ENCODE measurements at places on chromosomes 3 and 15.

DNA sequence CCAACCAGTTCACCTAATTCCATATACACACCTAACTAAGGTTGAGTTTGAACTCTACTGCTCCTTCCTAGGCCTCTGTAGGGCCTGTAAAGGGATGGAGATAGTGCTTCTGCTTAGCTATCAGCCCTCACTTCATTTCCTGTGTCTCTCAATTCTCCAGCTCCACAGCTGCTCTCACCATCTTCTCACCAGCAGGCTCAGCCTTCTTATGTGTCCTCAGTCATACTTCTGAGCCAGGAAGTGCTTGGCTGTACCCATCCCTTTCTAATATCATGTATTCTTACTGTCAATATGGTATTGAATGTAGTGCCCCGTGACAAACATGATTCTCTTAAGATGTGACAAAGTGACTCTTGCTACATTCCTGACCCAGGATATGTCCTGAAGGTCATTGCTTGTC lies 116.9 kb downstream of the SLC9A9 start:
- no peak for DNase-seq

DNA sequence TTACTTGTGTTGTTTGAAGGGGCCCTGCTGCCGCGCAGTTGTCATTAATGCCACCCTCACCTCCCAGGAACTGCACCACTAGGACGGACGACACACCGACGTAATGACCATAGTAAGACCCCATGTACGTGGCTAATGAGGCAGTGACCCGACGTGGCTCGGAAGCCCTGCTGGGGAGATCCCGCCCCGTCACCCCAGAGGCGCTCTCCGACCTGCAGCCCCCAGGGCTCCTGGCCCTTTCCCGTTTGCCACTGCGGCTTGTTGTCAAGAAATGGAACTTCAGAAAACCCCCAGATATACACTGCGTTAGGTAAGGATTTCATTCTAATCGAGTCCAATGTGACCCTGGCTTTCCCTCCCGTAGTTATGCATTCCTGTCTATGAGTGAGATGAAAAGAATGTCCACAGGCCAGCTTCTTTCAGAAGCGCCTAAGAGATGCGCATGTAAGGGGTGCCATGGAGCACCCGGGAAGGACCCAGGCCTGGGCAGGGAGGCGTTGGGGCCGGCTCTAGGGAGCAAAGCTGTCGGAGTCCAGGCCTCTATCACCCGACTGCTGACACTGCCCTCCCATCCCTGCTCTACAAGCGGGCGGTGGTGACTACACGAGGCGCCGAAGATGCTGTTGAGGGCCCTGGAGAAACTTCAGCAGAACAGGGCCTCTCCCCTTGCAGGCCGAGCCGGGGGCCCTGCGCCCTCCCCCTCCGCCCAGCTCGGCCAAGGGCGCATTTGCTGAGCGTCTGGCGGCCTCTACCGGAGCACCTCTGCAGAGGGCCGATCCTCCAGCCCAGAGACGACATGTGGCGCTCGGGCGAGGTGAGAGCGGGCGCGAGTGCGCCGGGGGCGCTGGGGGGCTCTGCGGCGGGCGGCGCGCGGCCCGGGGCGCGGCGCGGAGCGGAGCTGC lies at the start of gene GABRA5:
Gene GABRA5, plus strand, starts transcription at position 765 of the 902 bp plus-strand sequence. CDS start 2,187 bp downstream, outside the sequence.
- DNase-seq: no peak

DNA sequence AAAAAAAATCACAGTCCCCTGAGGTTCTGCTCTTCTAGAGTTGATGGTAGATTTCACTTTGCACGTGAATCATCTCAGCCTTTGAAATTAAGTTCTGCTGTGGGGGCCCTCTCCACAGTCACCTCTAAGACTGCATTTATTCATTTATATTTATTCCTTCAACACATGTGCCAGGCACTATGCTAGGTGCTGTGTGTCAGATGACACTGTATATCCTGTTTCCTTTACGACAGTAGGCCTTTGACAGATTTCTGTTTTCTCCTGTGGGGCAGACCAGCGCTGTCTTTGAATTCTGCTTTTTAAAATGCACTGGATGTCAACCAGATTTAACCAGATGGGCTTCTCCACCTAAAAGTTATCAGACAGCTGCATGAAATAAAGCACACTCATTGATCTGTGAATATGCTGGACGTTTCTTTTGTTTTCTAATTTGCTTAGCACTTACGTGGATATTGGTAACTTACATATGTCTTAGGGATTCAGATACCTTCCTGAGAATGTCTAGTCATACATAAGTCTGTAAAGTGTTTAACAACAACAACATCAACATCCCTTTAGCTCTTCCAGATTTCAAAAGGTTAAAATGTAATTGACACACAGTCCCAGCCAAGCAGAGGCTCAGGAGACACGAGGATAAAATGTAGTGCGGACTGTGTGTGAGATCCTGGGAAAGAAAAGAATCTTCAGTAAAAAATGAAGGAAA lies 525.5 kb upstream of the MCTP2 start:
- DNase-seq: no peak

DNA sequence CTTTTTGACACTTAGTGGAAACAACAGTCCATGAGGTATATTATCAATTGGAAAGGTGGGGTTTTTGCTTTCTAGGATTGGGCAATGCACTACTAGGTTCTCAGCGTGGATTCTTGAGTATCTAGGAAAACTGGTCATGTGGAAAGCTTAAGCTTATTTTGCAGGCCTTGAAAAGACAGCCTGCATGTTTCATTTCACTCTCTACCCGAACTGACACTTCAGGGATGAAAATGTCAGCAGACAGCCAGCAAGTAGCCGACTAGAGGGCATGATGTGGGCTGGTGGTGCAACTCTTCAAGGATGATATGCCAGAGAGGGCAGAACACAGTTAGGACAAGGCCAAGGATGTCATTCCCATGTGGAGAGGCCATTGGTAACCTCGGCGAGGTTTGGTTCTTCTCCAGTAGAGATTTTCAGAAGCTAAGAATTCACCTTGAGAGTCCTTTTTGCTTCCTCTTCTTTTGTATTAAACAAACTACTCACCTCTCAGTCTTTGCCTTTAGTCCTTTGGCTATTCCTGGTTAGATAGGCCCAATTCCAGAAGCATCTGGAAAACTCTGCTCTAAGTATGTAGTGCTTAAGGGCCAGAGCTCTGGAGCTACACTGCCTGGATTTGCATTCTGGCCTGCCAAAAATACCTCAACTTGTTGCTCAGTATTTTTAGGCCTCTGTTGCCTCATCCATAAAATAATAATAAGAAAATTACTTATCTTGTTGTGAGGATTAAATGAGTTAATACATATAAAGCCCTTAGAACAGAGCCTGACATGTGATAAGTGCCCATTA lies 17.9 kb downstream of the LPP start:
- DNase-seq: no peak

DNA sequence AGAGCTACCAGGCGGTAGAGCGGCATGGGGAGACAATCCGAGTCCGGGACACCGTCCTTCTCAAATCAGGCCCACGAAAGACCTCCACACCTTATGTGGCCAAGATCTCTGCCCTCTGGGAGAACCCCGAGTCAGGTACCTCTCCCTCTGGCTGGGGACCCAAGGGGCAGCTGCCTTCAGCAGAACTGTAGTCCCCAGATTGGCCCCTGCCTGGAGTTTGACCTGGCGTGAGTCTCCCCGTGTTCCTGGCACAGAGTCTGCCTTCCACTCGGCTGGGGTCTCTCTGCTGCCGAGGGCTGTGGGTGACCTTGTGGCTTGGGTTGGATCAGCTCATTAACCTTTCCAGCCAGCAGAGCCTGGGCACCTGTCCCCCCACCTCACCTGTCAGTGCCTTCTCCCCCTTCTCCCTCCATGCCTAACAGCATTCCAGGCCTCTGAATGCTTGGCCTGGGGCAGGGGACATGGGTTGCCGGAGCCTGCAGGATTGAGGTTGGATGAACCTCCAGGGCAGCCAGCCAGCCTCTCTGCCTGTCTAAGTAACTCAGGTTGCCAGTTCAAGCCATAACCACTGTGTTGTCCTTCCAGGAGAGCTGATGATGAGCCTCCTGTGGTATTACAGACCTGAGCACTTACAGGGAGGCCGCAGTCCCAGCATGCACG lies 6.8 kb upstream of the CHST14 start:
- no peak for DNase-seq

DNA sequence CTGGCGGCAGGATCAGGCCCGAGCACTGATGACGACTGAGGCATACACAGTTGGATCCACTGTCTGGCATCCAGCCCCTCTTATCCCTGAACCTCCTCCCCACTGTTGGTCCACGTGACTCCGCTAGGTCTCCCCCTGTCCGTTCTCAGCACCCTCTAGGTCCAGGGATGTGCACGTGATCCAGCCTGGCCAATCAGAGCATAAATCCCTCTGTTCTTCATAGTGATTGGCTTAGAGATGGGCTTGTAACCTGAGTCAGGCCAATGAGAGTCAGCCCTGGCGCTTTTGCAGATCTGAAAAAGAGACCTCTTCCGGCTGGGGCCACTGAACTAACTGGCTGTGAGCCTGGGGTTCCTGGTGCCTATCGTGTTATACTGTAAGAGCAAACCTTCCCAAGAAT lies 20.5 kb upstream of the IQSEC1 start:
- DNase-seq: no peak

- no peak for DNase-seq
Measured at GRCh38 chr15:52093539-52094510, 18.8 kb downstream of the BCL2L10 start.

GRCh38 chr15:63950911-63951481 lies 95.3 kb downstream of the DAPK2 start:
- no peak for DNase-seq

DNA sequence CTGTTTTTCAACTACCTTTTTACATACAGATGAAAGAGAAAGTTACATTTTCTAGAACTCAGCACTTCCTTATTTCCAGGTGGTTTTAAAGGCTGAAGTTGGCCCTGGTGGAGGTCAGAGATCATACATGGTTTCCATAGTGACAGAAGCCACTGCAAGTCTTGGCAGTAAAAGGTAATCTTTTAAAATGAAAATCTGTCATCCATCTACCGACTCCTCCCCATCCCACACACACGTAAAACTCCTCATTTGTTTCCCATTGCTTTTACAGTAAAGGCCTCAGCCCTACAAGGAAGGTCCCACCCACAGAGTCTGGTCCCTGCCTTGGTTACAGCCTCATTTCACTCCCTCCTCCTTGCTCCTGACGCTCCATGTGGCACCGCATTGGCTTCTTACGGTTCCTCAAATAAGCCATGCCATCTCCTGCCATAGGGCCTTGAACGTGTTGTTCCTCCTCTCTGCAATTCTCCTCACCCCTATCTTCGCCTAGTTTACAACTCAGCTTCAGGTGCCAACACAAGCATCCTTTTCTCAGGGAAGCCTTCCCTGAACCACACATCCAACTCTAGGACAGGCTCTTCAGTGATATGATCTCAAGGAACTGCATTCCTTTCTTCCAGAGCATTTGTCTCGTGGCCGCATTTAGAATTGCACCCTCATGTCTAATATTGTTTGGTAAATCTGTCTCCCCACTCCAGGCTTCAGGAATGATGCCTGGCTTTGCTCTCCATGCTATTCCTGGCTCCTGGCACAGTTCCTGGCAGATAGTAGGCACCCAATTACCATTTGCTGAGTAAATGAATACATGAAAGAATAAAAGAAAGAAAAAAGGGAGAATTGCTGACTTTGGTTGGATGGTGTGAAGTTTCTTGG lies 2.6 kb downstream of the CYP19A1 start:
- no peak for DNase-seq

GRCh38 chr3:11212299-11212608 lies 58.0 kb downstream of the HRH1 start:
- DNase-seq: no peak

DNA sequence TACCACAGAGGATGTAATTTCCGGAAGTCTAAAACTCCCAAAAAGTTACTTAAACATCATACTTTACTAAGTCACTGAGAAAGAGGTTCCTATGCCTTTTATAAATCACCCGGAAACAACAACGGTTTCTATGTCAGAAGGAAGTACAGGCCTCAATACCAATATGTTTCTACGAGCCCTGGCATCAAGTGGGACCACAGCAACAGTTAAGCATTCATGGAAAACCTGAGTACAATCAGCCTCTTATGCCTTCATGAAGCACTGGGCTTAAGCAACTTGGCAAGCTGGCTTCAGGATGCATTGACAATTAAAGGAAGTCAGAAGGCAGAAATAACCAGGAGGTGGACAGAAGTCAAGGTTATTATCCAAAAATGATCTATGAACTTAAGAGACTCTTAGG lies 19.1 kb upstream of the B3GNT5 start:
- no peak for DNase-seq

GRCh38 chr15:101652786-101653430 lies 727 bp upstream of the TM2D3 start:
- DNase-seq: no peak

DNA sequence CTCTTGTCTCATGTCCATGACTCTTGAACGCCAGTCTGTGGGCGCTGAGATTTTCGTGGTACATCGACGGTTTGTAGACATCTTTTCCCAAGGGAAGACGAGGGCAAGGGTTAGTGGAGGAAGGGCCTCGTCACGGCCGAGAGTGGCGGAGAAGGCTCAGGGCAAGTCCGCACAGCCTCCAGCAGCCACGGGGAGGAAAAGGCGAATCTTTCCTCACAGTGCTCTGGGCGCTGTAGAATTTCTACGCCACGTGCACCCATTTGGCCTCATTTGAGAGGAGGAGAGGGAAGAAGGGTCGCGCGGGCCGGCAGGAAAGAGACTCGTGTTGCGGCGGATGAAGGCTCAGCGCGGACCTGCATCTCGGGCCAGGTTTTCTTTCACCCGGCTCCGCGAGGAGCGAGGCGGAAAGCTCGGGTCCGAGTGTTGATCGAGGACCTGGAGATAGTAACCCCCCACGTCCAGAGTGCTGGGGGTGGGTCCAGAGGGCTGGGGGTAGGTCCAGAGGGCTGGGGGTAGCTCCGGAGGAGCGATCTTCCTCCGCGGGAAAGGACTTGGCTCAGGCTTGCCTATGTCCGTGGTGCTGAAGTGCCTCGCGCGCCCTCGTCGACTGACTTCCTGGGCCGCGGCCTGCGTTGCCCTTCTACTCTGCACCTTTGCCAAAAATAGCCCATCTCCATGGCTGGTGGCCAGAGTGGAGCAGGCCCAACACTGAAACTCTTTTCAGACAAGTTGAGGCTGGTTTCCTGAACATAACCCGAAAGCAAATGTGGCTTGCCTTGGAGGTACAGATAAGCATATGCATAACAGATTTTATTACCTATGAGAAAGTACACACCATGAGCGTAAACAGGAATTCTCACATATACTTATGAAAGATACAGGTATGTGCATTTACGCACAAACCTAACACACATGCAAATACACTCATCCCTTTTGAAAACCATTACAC lies 1.1 kb downstream of the SLC35G2 start:
- peak; percentile 9 for DNase-seq

DNA sequence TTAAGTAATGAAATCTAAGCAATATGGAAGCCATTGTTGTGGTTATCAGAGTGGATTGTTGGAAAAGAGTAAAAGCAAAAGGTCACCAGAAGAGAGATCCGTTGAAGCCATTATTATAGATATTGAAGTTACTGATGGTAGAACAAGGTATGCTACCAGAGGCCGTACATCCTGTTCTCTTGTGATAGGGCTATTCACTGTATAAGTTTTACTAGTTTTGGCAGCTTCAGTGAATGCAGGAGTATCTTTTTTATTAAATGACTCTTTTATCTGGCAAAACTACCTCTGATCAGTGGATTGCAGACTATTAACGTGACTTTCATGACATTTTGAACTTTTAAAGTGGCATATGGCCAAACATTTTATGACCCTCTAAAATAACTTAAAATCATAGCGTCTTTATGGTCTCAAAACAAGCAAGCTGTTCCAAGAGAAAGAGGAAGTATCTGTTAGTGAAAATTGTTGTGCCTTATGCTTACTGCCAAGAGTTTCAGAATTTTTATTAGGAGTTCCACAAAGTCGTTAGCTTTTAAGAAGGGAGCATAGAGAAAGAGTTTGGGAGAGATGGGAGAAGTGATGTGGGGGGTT lies 102.9 kb downstream of the LRRC49 start:
- no peak for DNase-seq

GRCh38 chr3:139940622-139941021 lies 5.6 kb downstream of the CLSTN2 start:
- DNase-seq: no peak

Data from T-helper 9 cell (primary cell).